Left lung (tissue), 14 donors: ENCODE measurements at places on chromosomes 11 and 22. TPM values are rescaled to one million over a fixed set of nuclear protein-coding genes. Genes with fewer than 3 reads are reported as not detected.
A peak's percentile ranks its signal among the peaks of the same experiment; 100 is the strongest.

The OR8D1 gene
- not detected for polyA plus RNA-seq

The SCN2B gene
- polyA plus RNA-seq: 5.0 TPM

The SAAL1 gene
- polyA plus RNA-seq: 48.3 TPM

DNA sequence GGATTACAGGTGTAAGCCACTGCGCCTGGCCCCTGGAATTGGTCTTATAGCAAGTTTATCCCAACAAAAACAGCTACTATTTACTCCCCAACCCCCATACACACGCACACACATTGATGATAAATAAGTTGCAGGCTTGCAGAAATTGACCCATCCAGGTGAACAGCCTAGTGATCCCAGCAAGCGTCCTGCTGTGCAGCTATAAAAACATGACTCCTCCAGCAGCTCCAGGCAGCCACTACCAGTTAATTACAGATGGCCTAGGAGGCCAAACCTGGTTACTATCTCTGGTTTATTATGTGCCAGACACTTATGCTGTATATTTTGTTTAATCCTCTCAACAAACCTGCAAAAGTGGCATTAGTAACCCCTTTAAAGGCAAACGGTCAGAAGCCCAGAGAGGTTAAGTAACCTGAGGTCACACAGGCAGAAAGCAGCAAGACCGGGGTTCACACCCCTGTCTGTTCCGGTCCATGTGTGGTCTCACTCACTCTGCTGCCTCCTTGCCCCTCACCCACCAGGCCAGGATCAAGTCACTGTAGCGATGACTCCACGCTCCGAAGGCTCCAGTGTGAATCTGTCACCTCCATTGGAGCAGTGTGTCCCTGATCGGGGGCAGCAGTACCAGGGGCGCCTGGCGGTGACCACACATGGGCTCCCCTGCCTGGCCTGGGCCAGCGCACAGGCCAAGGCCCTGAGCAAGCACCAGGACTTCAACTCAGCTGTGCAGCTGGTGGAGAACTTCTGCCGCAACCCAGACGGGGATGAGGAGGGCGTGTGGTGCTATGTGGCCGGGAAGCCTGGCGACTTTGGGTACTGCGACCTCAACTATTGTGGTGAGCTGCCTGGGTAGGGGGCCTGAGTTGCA is 6.6 kb downstream of the F2 start:
- DNase-seq: no peak

GRCh38 chr11:133311230-133311629 is 221.1 kb downstream of the OPCML start:
- DNase-seq: no peak

DNA sequence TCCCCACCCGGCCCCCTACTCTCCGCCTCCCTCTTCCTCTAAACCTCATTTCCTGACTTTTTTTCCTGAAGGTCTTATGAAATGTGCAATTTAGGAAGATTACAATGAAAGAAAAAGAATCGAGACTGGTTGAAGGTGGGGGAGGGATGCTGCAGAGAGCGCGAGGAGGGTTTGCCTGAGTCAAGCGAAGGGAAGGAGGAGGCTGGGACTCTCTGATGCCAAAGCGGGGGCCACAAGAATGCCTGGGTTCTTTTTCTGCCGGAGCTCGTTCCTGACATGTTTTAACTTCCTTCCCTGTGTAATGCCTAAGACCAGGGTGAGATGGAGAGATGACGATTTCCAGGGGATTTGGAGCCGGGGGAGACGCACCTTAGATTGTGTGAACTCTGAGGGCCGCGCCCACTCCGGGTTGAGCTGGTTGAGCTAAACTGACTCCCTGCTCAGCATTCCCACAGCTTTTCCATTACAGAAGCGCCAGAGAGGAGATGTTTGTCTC is 270.5 kb upstream of the SORL1-AS1 start:
- no peak for DNase-seq

DNA sequence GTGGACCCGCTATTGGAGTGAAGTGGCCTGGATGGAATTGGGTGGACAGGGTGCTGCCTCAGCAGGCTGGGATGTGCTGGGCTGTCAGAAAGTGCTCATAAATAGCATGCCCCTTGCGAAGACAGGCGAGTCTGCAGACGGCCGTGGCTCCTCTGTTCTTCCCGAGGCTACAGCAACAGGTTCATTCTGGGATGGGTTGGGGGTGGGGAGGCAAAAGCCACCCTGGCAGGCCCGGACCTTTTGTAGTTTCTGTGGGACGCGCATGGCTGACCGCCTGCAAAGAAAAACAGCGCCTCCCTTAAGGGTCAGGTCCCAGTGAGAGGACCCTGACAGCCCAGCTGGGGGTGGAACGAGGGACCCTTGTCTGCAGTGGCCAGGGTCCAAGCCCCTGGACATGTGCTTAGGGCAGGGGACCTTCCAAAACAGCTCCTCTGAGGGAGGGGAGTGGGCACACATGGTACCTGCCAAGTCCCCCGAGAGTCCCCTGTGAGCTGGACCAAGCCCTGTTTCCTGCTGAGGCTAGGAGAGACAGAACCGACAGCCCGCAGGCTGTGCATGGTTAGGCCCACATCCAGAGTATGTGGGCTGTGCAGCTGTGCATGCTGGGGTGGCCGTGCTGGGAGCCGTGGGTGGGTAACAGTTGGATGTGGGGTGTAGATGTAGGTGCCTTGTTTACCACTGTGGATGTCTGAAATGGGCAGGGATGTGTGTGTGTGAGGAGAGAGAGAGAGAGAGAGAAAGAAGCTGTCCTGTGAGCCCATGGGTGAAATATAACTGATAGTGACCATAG is at the start of gene CRYBB3:
Gene CRYBB3, plus strand, starts transcription at position 128 of the 790 bp plus-strand sequence. CDS start 1,539 bp downstream, outside the sequence.
- no peak for DNase-seq

DNA sequence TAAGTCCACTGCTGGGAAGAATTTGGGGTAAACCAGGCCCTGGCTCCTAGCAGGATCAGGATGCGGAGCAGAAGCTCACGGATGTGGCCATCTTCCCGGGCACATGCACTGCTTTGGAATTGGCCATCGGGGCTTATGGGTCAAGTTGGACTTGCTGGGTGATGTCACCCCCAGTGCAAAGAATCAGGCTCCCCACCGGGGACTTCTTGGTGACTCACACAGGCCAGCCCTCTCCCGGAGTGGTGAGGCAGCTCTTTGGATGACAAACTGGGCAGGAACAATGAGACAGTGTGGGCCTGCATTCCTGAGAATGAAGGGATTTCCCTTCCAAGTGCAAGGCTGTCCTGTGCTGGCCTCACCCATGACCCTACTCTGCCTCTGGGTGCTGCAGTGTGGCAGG is 128.8 kb upstream of the ANO1 start:
- DNase-seq: no peak

- DNase-seq: peak; percentile 45
Observed at GRCh38 chr11:64060861-64061444, 25.2 kb downstream of the FLRT1 start.

GRCh38 chr11:108592591-108593213 is 866 bp downstream of the EXPH5 start:
- peak; percentile 5 for DNase-seq
